ENCODE measurements at places on chromosomes 7 and 10. TPM values are rescaled to one million over a fixed set of nuclear protein-coding genes. Genes with fewer than 3 reads are reported as not detected.

OR2A12 gene
- total RNA-seq = not detected

PARP12 gene
- 30.4 TPM for total RNA-seq

RAMP3 gene
- 70.2 TPM for total RNA-seq

ANKRD61 gene
- total RNA-seq = not detected

LEP gene
- total RNA-seq = 456 TPM

AKR1C8 gene
- total RNA-seq = 1.5 TPM

RTKN2 gene
- total RNA-seq = 1.5 TPM

RSPH10B gene
- total RNA-seq = not detected

ENTPD1 gene
- total RNA-seq = 16.2 TPM

YKT6 gene
- 50.7 TPM for total RNA-seq

LRRC61 gene
- total RNA-seq = 1.6 TPM

SGMS1 gene
- 81.6 TPM for total RNA-seq

PIK3CG gene
- 10.8 TPM for total RNA-seq

FEZF1 gene
- not detected for total RNA-seq

VSIR gene
- total RNA-seq = 54.1 TPM

ANKRD22 gene
- 0.44 TPM for total RNA-seq

SEMA3C gene
- total RNA-seq = 70.9 TPM

CAMK2B gene
- 5.1 TPM for total RNA-seq

NUDT1 gene
- 25.8 TPM for total RNA-seq

CPVL gene
- 30.0 TPM for total RNA-seq

Measured in subcutaneous adipose tissue (tissue), 4 donors.